ENCODE measurements at places on chromosomes 1 and 21. TPM values are rescaled to one million over a fixed set of nuclear protein-coding genes. Genes with fewer than 3 reads are reported as not detected.

- DNase-seq, result no peak
These were observed 13.9 kb downstream of the CHIT1 start for GRCh38 chr1:203215573-203215972.

- DNase-seq, result no peak
These were observed at the start of gene AVPR1B for GRCh38 chr1:206117151-206117948. Gene AVPR1B, minus strand, starts transcription at chr1:206117388. Its CDS starts 498 bp downstream, at chr1:206116890.

DNA sequence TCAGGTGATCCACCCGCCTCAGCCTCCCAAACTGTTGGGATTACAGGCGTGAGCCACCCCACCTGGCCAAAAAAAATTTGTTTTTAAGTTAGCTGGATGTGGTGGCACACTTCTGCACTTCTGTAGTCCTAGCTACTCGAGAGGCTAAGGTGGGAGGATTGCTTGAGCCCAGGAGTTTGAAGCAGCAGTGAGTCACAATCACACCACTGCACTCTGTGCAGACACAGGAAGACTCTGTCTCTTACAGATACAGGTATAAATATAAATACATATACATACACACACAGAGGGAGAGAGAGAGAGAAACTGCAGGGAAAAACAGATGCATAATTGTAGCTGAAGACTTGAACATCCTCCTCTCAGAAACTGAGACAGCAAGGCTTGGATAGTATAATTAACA is 34.8 kb upstream of the EPS15 start:
- DNase-seq, result no peak

- no peak for DNase-seq
These were observed 33.9 kb upstream of the PIGC start for GRCh38 chr1:172477741-172478140.

GRCh38 chr1:83928396-83928795 is 70.5 kb downstream of the TTLL7 start:
- DNase-seq, result no peak

- DNase-seq, result no peak
These were observed 35.2 kb downstream of the JUN start for GRCh38 chr1:58748666-58749065.

DNA sequence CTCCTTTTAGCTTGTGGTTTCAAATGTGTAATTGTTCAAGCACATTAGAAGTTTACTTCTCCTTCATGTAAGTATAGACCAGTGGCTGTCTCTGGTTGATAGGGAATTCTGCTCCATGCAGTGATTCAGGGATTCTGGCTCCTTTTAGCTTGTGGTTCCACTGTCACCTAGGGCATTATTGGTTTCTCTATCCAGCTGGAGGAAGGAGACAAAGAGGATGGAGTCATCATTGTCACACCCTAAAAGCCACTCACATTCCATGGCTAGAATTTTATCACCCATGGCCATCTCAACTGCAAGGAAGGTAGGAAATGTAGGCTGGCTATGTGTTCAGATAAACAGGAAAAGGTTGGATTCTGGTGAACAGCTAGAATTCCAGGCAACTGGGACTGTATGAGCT is 131.2 kb downstream of the URB2 start:
- no peak for DNase-seq

DNA sequence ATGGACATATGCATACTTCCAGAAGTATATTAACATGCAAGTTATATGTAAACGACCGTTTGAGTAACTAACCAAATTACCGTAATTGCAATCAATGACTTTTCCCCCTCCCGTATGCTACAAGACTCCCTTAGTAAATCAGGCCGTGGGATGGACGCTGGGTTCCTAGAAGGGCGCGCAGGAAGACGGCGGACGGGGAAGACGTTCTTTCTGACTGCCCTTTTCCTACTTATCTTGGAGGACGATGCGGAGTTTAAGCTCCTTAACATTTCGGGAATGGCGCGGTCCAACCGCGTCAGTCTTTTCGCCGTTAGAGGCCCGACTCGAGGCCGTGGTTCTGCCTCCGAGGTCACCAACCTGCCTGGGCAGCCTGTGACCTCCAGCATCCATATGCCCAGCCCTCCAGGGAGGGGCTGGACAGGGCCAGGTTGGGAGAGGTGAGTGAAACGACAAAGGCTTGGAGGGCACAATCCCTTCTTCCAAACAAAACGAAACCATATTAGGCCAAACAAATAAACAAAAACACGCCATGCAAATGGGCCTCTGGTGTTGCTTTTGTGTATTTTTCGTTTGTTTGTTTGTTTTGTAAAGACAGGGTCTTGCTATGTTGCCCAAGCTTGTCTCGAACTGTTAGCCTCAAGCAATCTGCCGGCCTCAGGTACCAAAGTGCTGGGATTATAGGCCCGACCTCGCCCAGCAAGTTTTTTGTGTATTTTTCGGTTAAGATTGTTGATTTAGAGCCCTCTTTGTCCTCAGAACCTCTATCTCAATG is 873 bp upstream of the PI4KB start:
- DNase-seq, result no peak

GRCh38 chr1:228647523-228648444 is 87.5 kb upstream of the RHOU start:
- DNase-seq, result no peak

GRCh38 chr1:982765-983436 is 1.0 kb upstream of the PERM1 start:
- DNase-seq, result no peak

- no peak for DNase-seq
These were observed 3.3 kb upstream of the CELA2B start for GRCh38 chr1:15472587-15472986.

- DNase-seq, result no peak
These were observed 4.3 kb upstream of the CSF1 start for GRCh38 chr1:109906160-109906838.

- no peak for DNase-seq
These were observed 32.9 kb upstream of the RASAL2 start for GRCh38 chr1:178060789-178061556.

DNA sequence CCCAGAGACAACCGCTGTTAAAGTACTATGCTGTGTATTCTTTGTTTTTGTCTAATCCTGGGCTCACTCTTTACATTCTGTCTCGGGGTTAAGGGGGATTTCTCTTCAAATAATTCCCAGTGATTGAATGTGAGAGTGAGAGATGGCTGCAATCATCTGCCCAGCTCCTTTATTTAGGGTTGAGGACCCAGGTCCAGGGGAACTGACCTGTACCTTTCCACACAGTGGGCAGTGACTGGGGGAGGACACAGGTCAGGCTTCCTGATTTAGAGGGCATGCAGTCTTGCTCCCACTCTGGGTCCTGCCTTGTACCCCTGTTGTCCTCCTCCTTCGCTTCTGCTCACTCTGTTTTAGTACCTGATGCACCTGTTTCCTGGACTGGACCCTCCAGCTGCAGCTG is 22.0 kb downstream of the PHGDH start:
- no peak for DNase-seq

DNA sequence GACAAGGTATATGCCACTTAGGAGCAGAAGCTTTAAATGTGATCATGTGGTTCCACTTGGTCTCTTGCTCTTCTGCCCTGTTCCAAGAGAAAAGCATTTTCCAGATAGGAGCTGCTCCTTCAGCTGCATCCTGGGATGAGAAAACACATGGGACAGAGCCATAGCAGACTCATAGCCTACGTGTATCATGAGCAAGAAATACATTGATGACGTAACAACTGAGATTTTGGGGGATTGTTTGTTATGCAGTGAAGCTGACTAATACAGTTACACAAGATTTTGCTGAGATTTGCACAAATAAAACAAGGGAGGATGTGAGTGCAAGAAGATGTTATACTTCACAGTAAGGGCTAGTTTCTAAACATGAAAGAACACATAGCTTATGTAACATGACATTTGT is 36.0 kb upstream of the IRF2BP2 start:
- DNase-seq, result no peak

GRCh38 chr1:160707236-160708064 is 4.2 kb downstream of the CD48 start:
- DNase-seq, result no peak

DNA sequence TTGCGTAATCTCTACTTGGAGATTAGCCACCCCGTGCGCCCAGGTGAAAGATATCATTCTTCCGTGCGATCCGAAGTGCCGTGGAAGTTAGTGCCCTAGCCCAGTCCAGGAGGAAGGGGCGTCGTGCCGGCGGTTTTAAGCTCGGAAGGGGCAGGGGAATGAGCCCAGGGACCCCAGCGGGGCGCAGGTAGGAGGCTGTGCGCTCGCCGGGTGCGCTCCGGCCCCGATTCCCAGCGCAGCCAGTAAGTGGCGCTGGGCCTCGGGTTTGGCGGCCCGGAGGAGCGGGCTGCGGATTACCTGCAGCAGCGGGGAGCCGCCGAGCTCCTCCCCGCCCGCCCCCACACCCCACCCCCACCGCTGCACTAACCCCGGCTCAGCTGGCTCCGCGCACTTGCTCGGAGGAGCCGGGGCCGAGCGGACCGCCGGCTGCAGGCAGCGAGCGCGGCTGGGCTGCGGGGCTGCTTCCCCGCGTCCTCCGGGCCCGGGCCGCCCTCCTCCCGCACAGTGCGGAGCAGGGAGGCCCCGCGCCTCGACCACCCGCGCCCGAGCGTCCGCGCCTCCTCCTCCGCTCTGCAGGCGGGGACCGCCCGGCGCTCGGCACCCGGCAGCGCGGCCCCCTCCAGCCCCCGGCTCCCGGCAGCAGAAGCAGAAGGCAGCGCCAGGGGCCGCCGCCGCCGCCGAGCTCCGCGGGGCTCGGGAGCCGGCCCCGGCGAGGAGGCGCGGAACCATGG is at the start of gene RYR2:
Gene RYR2 (plus strand): TSS at position 390 of the 731 bp plus-strand sequence. CDS start 338 bp downstream, at position 728.
- no peak for DNase-seq

GRCh38 chr1:223083831-223084230 is 59.2 kb downstream of the TLR5 start:
- DNase-seq, result no peak

DNA sequence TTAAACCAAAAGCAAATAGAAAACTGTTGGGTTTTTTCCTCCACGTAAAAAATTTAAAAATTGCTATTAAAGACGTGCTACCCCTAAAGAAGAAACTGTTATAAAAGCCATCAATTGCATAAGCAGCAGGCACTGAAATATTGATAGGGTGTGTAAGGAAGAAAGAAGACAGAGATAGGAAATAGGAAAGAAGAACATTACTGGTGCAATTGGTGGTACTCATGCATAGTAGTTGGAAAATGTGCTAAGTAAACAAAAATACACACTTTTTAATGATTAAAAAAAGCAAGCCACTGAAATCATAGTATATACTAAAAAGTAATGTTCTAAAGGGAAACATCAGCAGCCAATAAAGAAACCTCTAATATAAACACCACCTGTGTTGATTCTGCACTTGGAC is 52.8 kb upstream of the ANGPTL3 start:
- DNase-seq, result no peak

The PPP2R5A gene
- 57.5 TPM for total RNA-seq

The HTR1D gene
- not detected for total RNA-seq

The PTAFR gene
- 12.8 TPM for total RNA-seq

The RCSD1 gene
- total RNA-seq, result 1.2 TPM

The MR1 gene
- 17.0 TPM for total RNA-seq

All from esophagus squamous epithelium (tissue), 5 donors.